ENCODE measurements at places on chromosomes 7 and 10. TPM values are rescaled to one million over a fixed set of nuclear protein-coding genes. Genes with fewer than 3 reads are reported as not detected.

DNA sequence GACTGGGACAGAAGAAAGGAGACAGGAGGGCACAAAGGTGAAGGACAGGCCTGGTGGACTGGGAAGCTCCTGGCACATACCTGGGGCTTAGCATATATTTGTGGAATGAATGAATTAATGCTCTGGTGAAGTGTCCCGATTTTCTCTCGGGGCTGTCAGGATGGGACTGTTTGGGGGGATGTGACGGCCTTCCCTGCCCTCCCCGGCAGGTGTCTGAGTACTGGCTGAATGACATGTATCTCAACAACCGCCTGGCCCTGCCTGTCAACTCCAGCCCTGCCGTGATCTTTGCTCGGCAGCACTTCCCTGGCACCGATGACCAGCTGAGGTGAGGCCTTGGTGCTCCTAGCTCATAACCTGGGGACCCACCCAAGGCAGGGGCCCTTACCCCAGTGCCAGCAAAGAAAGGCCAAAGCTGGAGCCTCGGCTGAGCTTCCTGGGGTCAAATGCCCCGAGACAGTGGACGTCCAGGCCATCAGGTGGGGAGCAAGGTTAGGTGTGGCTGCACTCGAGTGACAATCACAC is 6.5 kb downstream of the CHAT start:
- H3K4me3 ChIP-seq: no peak overlapping the region
- no peaks in the 10 kb centered on the region for H3K4me1 ChIP-seq
- H3K27me3 ChIP-seq: peaks cover 54% of the 10 kb centered on the region
- H3K27ac ChIP-seq: no peak overlapping the region

GRCh38 chr10:73991884-73992245 is 6.1 kb upstream of the VCL start:
- H3K4me3 ChIP-seq: no peak overlapping the region
- no peak for DNase-seq
- H3K36me3 ChIP-seq: no peaks in the 10 kb centered on the region
- no peaks in the 10 kb centered on the region for H3K27me3 ChIP-seq
- H3K27ac ChIP-seq: no peak overlapping the region
- peaks cover 5% of the 10 kb centered on the region for H3K4me1 ChIP-seq

DNA sequence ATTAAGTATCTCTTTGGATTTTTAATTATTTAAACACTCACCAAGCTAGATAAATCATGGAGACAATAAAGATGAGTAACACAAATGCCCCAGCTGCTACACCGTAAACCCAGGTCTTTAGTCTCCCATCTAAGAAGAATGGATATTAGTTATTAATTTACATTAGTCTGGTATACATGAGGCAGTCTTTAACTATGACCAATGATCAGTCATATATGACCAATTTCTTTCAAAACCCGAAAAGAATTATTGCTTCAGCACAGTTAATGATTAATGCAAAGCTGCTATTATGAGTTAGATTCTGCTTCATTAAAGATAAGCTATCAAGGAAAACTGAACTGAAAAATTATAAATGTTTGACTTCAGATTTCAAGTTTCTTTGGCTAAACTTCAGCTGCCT is 402.9 kb downstream of the PHF14 start:
- no peak for DNase-seq
- H3K4me1 ChIP-seq: no peaks in the 10 kb centered on the region
- no peaks in the 10 kb centered on the region for H3K27me3 ChIP-seq
- no peak overlapping the region for H3K4me3 ChIP-seq

DNA sequence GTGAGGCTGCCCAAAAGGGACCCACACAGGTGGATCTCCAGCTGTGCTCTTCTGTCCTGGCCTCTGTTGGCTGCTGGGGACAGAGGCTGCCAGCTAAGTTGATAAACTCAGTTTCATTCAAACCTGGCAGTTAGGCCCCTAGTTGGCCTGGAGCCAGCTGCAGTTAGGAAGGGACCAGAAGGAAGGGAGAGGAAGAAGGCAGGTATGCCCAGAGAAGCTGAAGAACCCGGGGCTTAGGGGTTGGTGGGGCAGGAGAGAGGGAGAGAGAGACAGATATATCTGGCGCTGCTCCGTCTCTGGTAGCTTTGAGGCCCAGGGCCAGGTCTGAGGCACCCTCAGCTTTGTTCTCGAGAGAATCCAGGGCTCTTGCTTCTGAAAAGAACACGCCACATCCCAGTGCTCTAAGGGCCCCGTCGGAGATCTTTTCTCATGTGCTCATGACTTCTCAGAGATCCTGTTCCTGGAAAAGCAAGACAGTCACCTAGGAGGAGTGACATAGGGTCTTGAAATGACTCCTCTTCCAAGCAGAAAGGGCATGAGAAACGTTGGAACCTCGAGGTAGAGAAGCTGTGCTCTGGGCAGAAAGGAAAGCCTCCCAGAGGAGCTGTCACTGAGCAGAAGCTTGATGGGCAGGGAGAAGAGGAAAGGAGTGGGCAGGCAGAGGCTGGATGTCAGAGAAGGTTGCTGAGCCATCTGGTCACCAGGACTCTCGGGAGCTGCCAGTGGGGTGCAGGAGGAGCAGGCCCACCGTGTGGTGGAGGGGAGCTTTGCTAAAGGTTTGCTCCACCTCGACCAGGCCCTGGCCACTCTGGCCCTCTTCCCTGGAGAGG is 153.6 kb downstream of the ARHGAP21 start:
- DNase-seq: no peak
- no peak overlapping the region for H3K27ac ChIP-seq
- H3K4me1 ChIP-seq: no peaks in the 10 kb centered on the region
- no peaks in the 10 kb centered on the region for H3K36me3 ChIP-seq
- no peak overlapping the region for H3K4me3 ChIP-seq

DNA sequence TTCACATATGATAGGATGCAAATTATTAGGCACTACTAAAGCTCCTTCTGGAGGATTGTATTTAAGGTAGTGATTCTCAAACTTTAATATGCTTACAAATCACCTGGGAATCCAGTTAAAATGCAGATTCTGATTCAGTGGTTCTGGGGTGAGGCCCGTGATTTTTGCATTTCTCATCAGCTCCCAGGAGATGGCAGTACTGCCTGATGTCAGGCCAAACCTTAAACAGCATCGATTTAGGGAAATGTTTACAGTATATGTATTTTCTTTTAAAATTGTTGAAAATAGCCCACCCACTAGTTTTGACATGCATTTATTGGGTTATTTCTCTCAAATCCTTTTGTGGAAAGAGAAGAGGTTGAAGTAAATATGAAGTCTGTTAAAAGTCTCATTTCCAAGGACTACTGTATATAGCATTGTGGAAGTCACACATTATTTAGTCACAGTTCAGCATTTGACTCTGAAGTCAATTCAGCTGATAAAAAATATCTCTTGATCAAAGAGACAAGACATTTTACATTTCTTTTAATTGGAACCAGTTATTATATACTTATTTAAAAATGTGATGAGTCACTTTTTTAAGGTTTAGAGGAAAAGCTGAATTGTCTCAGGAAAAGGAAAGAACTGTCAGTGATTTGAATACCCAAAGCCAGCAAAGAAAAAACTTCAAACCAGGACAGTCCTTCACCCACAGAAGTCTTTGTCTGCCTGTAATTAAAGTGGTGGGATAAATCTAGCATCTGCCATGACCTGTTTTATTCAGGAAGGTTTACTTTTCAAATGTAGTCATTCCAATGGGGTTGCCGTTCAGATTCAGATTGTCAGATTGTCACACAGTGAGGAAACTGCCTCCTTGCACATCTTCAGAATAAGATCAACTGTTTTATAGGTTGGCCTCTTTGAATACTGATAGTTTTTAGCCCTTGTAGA is 21.1 kb upstream of the HBP1 start:
- H3K4me1 ChIP-seq: peaks cover 9% of the 10 kb centered on the region
- no peaks in the 10 kb centered on the region for H3K36me3 ChIP-seq
- H3K27me3 ChIP-seq: no peaks in the 10 kb centered on the region
- DNase-seq: no peak
- no peak overlapping the region for H3K4me3 ChIP-seq

DNA sequence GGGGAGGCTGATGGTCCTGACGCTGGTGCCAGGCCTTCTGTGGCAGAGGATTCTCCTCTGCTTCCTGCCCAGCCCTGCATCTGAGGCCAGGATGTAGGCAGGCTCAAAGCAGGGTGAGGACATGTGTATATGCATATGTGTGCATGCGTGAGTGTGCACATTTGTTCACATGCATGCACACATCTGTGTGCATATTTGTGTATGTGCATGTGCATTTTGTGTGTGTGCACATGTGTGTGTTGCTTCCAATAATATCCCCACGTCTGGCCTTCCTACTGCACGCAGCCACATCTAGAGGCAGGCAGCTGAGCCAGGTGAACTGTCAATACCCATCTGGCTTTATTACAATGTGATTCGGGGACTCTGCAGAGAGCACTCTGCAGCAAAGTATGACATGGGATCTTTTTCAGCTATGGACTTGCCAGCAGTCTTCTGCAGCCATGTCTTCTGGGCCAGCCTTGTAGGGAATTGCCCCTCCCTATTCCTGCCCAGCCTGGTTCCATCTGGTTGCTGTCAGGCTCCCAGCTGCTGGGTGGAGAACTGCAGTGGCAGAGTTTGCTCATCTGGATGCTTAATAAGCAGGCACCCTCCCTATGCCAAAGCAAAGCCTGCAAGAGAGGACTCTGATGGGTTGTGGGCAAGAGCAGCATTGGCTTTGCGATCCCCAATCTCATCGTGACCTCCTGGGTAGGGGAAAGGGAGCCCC is 140.7 kb downstream of the PFKFB3 start:
- no peak for DNase-seq
- no peaks in the 10 kb centered on the region for H3K4me1 ChIP-seq
- no peaks in the 10 kb centered on the region for H3K36me3 ChIP-seq

DNA sequence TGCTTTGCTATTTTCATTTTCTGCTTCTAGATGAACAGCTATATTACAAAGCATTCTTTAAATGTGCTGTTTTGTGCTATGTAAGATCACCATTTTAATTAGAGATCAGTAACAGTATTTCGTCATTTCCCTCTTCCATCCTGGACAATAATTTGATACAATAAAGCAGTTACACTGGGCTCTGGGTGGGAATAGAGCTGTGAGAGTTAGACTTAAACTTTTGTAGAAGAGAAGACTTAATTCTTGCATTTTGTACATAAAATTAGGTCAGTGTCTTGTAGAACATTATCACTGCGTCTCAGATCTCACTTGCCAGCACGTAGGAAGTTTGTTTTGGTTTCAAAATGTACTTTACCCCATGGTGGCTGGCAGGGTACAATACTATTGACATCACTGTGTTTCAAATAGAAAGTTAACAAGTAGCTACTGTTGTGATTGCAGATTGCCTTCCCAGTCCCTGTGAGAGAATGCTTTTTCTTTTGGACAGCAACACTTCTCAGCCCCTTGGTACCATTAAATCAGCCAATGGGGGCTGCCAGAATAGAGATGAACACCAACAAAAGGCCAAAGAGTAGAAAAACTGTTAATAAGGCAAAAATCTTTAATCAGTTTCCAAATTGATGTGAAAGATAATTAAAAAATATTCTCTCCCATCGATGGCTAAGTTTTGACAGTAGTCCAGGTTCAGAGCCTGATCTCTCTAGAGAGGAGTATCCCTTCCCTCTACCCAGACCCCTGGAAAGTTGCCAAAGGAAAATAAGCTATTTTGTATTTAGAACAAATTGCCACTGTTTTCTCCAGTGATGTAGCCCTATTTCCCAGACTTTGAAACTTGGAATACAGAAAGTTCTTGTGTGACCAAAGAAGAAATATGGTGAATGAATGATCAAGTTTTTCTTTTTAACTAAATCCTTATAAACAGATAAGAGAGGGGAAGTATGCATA is 35.1 kb downstream of the SMNDC1 start:
- DNase-seq: no peak
- H3K4me1 ChIP-seq: peaks cover 23% of the 10 kb centered on the region
- H3K27me3 ChIP-seq: no peaks in the 10 kb centered on the region
- no peaks in the 10 kb centered on the region for H3K36me3 ChIP-seq

The TMEM184A gene
- total RNA-seq: not detected

The MAPK8 gene
- 56.6 TPM for total RNA-seq

The HMX3 gene
- total RNA-seq: not detected

The TEX36 gene
- not detected for total RNA-seq

The PON3 gene
- not detected for total RNA-seq

The SFRP4 gene
- not detected for total RNA-seq

The MYOZ1 gene
- 0.16 TPM for total RNA-seq

The NRAP gene
- not detected for total RNA-seq
